T-cell (primary cell): ENCODE measurements at places on chromosomes 12 and 14. TPM values are rescaled to one million over a fixed set of nuclear protein-coding genes. Genes with fewer than 3 reads are reported as not detected.

DNA sequence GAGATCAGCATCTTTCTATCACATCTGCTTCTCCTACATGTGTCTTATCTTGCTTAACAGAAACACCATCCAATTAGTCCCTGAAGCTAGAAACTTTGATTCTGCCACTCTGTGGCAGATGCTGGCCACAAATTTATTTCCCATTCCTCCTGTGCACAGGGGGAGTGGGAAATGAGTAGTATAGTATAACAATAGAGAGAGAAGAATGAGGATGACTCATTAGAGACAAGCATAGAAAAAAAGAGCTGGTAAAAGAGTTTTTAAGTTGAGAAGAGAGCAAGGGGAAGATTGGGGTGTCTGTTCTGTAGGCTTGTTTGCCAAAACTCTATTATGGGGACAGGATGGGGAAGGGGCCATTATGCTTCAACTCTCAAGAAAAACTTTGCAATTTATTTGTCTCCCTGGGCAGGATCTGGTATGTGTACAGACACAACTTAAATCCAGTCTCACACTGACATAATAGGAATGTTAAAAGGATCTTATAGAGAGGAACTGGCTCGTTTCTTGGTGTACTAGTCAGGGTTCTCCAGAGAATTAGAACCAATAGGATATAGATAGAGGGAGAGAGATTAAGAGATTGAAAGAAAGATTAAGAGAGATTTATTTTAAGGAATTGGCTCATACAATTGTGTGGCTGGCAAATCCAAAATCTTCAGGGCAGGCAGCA, 142.6 kb upstream of the CPSF6 start:
- no peak for DNase-seq

GRCh38 chr12:50006280-50006679, 19.0 kb downstream of the RACGAP1 start:
- DNase-seq, result no peak

DNA sequence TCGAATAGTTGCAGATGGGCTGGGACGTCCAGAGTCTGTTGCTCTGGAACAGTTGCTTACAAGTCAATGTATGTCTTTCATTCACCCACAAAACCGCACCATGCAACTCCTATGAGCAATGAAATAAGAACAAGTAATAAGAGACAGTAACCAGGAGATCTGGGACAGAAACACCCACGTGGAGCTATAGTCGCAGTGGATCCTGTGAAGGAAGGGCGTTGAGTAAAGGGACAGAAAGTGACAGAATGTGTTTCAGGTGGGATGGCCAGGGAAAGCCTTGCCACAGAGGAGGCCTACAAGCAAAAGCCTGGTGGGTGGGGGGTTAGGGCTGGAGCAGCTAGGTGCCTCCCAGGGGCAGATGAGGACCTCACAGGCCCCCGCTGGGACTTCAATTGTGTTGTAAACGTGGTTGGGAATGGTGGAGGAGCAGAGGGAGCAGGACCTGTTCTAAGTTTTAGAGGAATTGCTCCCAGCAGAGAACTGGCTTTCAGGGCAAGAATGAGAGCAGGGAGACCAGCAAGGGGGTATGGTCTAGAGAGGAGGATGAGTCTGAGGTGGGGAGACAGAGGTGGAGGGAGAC, 86.7 kb upstream of the FZD10 start:
- DNase-seq, result no peak

GRCh38 chr12:47112679-47113078, 32.9 kb upstream of the AMIGO2 start:
- no peak for DNase-seq

GRCh38 chr12:55470088-55470829, at the start of gene OR6C70:
TSS of gene OR6C70 (minus strand) at chr12:55470138. CDS start at chr12:55470138, 0 bp downstream.
- DNase-seq, result no peak

GRCh38 chr12:65313719-65314317, 35.3 kb downstream of the MSRB3 start:
- no peak for DNase-seq

DNA sequence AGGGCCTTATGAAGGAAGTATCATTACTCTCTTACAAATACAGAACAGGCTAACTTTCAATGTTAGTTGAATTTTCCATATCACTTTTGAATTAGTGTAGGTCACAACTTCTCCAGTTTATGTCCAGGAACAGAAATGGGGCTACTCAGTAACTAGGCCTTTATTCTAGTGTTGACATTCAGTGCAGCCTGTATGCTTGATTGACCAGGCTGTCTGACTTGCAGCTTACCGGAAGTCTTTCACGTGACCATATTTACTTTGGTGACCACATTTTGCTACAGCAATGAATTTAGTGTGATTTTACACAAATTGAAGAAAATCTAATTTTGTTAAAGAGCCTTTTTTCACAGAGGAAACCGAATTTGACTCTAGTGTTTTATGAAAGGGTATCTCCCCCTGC, 12.4 kb downstream of the MTERF2 start:
- no peak for DNase-seq

DNA sequence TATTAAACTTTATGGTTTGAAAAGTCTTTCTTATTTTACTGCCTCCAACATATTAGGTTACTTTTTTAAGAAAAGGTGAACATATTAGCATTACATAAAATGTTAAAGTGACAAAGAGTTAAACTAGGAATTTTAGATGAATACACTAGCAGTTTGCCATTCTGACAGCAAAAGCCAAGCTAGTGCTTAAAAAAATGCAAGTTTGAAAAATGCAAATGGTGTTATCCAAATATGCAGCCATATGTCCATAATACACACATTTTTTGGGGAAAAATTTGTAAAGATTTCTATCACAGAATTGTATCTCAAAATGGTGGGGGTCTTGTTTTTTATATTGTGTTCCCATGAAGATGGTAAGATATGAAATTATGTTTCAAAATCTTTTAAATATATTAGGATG, 466.1 kb downstream of the FOXG1 start:
- no peak for DNase-seq

GRCh38 chr14:35808076-35808637, 938 bp downstream of the RALGAPA1 start:
- no peak for DNase-seq

Gene IFNG-AS1
- 3.3 TPM for total RNA-seq

Gene KIAA0586
- total RNA-seq, result 37.8 TPM

Gene PRKAB1
- total RNA-seq, result 43.5 TPM

Gene YAF2
- 39.0 TPM for total RNA-seq

Gene SUOX
- 7.1 TPM for total RNA-seq
